ENCODE measurements at places on chromosomes 6 and 20. TPM values are rescaled to one million over a fixed set of nuclear protein-coding genes. Genes with fewer than 3 reads are reported as not detected.

PEDS1 gene
- total RNA-seq, result 19.5 TPM

KCNK5 gene
- total RNA-seq, result not detected

- DNase-seq, result no peak
Observed at GRCh38 chr6:164532198-164533044, 777.0 kb downstream of the C6orf118 start.

- no peak for DNase-seq
Observed at GRCh38 chr6:119346936-119347335, 2.6 kb downstream of the MAN1A1 start.

- DNase-seq, result no peak
Observed at GRCh38 chr6:168376120-168376519, 56.5 kb upstream of the DACT2 start.

DNA sequence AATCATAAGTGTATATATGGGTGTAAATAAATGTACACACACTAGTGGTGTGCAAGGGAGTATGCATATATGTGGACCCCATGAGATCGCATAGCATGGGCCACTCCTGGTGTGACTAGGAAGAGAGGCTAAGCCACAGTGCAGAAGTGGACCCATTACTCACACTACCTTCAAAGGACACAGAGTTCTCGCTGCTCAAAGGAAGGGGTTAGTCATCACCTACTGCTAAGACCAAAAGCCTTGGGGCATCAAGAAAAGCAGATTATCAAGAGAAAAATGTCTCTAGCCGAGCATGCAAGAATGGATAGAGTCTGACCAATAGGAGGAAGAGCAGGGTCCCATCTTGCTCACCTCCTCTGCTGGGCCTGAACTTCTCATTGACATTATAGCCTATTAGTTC, 195.5 kb downstream of the MAFB start:
- DNase-seq, result no peak

- no peak for DNase-seq
Observed at GRCh38 chr6:23879816-23880215, 246.2 kb upstream of the NRSN1 start.
